Epithelial cell of umbilical artery (primary cell): ENCODE measurements at places on chromosomes 7 and 10. TPM values are rescaled to one million over a fixed set of nuclear protein-coding genes. Genes with fewer than 3 reads are reported as not detected.

The TIAL1 gene
- 26.3 and 33.1 TPM in 2 replicates for total RNA-seq

The OR2A42 gene
- not detected in 2 replicates for total RNA-seq

The SFRP5 gene
- not detected in 2 replicates for total RNA-seq

The BHLHA15 gene
- 0.32 and 1.1 TPM in 2 replicates for total RNA-seq

The SYT15 gene
- not detected in 2 replicates for total RNA-seq

The ZNF488 gene
- not detected in 2 replicates for total RNA-seq

The IL15RA gene
- total RNA-seq = 10.7 and 12.3 TPM in 2 replicates

The FAM180A gene
- not detected in 2 replicates for total RNA-seq

The MYOZ1 gene
- total RNA-seq = not detected in 2 replicates

The AKR1C2 gene
- 0.32 and 0.61 TPM in 2 replicates for total RNA-seq

The MEST gene
- 59.8 and 81.6 TPM in 2 replicates for total RNA-seq

The MOGAT3 gene
- total RNA-seq = not detected in 2 replicates

The CRHR2 gene
- total RNA-seq = not detected in 2 replicates

The SPDYE2B gene
- total RNA-seq = not detected in 2 replicates

The WNT16 gene
- total RNA-seq = not detected in 2 replicates

The NPFFR1 gene
- total RNA-seq = not detected in 2 replicates

The HMX2 gene
- not detected in 2 replicates for total RNA-seq

The ODAD2 gene
- 0.32 and 0.91 TPM in 2 replicates for total RNA-seq

The GPR37 gene
- total RNA-seq = 1.2 and 6.2 TPM in 2 replicates

The EBLN1 gene
- total RNA-seq = not detected in 2 replicates

The PIP gene
- not detected in 2 replicates for total RNA-seq

The TBX20 gene
- total RNA-seq = 0.15 and 0.97 TPM in 2 replicates
